ENCODE measurements at places on chromosomes 1 and 21.

- DNase-seq: no peak
These were observed 336.5 kb downstream of the RPS6KC1 start for GRCh38 chr1:213387380-213388015.

GRCh38 chr21:45243603-45244002, 44.1 kb downstream of the POFUT2 start:
- no peak for DNase-seq

DNA sequence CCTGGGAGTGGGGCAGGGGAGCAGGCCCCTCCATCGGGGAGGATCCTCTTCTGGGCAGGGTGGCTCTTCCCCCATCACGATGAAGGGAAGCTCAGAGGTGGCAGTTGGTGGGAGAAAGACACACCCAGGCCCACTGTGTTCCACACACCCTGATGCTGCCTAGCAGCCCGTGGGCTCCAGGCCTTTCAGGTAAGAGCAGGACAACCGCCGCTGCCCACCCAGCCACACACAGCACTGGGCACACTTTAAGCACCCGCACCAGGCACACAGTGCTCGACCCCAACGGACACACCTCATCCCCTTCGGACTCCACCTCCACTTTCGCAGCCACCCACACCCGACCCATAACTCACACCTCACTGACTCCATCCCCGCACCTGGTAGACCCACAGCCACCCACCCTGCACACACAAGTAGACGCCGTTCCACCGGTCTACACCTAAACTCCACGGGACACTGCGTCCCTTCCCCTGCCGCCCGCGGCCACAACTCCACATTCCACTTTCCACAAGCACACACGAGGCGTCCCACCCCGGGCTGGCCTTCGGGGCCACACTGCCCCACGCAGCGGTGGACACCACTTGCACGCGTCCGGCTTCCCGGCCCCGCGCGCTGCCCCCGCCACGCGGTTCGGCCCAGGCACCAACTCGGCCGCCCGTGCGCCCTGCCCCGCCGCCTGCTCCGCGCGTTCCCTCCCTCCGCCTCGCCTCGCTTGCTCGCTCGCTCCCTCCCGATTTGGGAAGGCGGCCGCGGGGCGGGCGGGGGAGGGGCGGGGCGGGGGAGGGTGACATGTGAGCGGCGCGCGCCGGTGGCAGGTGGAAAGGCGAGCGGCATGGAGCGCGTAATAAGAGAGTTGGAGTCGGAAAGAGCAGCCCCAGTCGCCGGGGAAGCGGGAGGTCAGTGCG, at the start of gene KCNQ4:
TSS of gene KCNQ4 (plus strand) at position 787 of the 905 bp plus-strand sequence. CDS start 307 bp downstream, outside the sequence.
- DNase-seq: peak; percentile 52

DNA sequence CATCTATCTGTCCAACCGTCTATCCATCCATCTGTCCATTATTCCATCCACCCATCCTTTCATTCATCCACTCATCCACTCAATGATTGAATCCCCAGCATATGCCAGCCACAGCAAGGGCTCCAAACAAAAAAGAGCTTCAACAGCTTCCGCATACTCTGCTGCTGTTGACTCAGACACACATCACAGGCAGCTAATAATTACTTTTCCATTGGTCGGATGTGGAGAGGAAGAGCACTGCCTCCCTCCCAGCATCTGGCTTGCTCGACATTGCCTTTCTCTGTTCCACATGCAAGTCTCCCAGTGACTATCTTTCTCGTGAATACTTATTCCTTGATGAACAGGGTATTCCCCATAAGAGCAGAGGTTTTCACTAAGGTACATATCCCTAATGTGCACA, 176.5 kb downstream of the HIVEP3 start:
- DNase-seq: no peak

DNA sequence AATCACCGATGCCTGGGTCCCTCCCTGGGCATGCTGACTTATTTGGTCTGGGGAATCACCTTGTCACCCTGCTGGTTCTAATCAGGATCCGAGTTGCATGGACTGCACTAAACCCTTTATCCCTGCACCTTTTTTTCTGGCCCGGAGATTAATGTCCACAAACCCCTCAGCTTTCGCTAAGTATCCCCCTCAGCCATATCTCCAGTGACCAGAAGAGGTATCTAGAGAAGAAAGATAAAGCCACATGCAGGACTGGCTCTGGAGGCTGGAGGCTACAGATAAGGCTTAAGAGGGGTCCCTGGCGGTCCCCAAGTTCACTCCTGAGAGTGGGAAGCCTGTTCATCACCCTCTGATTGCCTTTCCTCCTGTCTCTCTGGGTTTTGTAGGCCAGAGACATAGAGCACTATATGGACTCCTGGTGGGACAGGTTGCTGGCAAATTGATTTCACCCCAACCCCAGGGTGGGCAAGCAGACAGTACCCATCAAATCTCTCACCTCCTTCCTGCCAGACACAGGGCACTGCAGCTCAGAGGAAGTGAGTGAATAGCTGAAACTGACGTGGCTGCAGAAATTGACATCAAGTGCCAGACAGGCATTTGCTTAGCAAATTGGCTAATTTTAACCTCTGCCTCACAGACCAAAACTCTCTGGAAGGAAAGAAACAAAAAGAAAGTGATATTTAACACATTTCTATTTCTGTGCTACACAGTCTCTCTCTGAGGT, 38.8 kb downstream of the HMGB4 start:
- no peak for DNase-seq

- DNase-seq: no peak
These were observed 168.1 kb downstream of the PLA2G4A start for GRCh38 chr1:186996816-186997215.

Measured in stimulated activated CD4-positive, alpha-beta T cell treated with anti-CD3 and anti-CD28 coated beads, Interleukin-15, amount 100 ng/mL, for 24 hours (primary cell).